Spleen (tissue), 13 donors: ENCODE measurements at places on chromosomes 4 and X. TPM values are rescaled to one million over a fixed set of nuclear protein-coding genes. Genes with fewer than 3 reads are reported as not detected.

- no peak for DNase-seq
Measured at GRCh38 chr4:145530189-145530588, 48.5 kb downstream of the SMAD1 start.

DNA sequence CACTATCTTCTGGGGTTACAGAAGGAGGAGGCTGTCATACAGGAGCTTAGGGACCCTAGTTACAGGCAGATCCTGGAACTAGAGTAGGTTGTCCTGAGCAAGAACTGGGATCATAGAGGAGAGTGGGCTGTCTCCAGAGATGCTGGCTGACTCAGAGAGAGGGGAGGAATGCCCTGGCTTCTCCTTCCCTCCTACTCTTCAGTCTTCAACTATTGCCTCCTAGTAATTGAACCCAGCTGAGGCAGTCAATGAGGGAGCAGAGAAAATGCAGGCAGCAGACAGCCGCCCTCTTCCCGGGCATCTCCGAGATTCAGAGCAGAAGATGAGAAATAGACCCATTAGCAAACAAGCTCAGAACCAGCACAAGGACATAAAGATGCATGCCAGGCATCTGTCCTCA lies 118.3 kb upstream of the PDE5A start:
- DNase-seq, result no peak

The AADAT gene
- polyA plus RNA-seq, result 1.2 TPM

GRCh38 chr4:76199664-76200211 lies 13.9 kb downstream of the SCARB2 start:
- DNase-seq, result peak; percentile 87

DNA sequence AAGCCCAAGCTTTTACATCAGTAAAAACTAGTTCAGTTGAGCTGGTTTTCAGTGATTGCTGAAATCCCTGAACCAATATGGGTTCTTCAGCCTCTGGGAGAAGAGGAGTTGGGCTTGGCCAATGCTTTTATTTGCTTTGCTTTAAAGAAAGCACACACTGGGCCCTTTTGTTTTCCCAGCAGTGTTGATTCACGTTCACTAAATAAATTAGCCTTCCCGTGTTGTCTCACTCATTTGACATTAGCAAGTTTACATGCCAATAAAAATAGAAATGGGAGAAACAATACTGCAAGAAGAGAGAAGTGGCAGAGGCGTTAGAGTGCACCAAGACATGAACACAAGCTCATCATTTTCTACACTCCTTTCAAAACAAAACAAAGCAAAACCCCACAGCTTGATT lies 136.2 kb downstream of the SHROOM3 start:
- no peak for DNase-seq

DNA sequence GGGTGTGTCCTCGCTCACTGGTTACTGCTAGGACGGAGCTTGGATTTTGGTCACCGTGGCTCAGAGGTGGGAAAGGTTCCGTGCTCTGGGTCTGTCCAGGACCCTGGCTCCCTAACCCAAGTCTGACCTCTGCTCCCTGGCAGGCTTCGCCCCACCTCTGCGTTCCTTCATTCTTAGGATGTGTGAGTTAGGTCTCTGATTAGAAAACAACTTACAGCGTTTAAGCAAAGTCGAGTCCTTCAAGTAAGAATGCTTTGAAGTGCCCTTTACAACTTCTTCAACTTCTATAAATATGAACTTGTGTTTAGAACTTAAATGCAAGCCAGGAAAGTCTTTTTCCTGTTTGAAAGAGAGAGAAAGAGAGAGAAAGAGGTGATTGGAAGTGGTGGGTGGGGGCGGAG lies 891 bp downstream of the TLR2 start:
- DNase-seq, result no peak

DNA sequence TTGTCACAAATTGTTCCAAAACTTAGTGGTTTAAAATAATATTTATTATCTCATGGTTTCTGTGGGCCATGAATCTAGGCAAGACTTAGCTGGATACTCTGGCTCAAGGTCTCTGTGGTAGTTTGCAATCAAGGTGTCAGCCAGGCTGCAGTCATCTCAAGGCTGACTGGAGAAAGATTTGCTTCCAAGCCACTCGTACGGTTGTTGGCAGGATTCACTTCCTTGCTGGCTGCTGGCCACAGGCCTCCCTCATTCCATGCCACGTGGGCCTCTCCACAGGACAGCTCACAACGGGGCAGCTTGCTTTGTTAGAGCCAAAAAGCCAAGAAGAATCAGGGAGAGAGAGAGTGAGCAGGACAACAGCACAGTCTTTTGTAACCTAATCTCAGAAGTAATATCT lies 101.4 kb downstream of the WWC2 start:
- no peak for DNase-seq

- no peak for DNase-seq
Measured at GRCh38 chr4:80361329-80361900, 25.9 kb downstream of the CFAP299 start.

The ZMAT1 gene
- 15.5 TPM for polyA plus RNA-seq

The CLDN24 gene
- polyA plus RNA-seq, result not detected

- DNase-seq, result no peak
Measured at GRCh38 chr4:80107374-80107773, 34.3 kb upstream of the ANTXR2 start.

DNA sequence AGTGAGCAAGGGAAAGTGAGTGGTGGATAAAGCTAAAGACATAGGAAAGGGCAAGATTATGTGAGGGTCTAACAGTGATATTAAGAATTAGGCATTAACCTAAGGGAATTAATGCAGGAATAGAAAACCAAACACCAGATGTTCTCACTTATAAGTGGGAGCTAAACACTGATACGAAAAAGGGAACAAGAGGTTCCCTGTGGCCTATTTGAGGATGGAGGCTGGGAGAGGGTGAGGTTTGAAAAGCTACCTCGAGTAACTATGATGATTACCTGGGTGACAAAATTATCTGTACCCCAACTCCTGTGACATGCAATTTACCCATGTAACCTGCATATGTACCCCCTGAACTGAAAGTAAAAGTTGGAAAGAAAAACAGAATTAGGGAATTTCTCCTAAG lies 79.0 kb downstream of the ANXA3 start:
- no peak for DNase-seq

The TREX2 gene
- polyA plus RNA-seq, result 1.8 TPM

DNA sequence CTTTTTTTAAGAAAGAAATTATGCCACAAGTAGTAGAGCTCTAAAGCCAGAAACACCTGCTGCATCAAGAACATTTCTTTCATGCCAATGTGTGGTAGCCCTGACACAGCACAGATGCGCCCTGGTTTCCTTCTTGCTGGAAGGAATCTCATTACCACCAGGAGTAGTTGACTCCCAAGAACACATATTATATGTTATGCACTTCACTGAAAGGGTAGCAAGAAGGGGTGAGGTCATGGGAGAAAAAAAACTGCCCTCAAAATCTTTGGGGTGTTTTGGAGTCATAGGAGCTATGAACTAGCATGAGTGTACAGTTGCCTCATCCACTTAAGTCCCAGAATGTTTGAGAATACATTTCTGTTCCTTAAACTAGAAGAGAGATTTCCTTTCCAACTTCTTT lies 185.8 kb upstream of the C1QTNF7 start:
- DNase-seq, result no peak

DNA sequence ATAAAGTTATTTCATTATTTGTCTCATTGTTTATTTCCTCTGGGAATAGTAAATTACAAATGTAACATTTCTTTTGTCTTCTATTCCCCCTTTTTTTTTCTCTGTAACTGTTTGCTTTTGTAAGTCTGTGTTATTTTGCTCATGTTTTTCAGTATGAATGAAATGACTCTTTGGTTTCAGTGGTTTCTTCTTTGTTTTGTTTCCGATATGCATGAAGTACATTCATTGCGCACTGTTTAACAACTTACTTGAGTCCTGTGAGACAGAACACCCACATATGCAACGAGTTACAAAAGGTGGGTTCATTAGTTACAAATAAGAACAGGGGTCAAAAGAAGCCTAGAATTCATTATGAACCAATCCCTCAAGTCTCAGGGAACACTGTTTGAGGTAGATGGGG lies 175.0 kb upstream of the UGT8 start:
- DNase-seq, result no peak

The TLR7 gene
- polyA plus RNA-seq, result 2.7 TPM

GRCh38 chrX:15769300-15769954 lies 20.9 kb upstream of the ZRSR2 start:
- DNase-seq, result no peak

DNA sequence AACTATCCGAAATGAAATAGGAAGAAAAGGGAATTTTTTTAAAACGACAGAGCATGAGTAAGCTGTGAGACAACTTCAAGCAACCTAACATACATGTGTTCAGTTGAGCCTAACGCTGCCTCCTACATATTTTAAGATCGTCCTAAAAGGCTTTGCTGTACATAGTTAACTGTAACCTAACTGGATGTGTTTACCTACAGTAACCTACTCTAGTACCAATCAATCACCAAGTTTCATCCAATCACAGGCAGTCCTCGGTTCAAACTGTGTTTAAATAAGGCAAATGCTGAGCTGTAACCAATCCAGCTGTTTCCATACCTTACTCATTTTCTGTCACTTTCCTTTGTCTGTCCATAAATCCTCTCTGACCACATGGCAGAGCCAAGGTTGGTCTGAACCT lies 17.1 kb downstream of the RCHY1 start:
- no peak for DNase-seq

The RADX gene
- 3.5 TPM for polyA plus RNA-seq

The RTL3 gene
- 0.03 TPM for polyA plus RNA-seq

DNA sequence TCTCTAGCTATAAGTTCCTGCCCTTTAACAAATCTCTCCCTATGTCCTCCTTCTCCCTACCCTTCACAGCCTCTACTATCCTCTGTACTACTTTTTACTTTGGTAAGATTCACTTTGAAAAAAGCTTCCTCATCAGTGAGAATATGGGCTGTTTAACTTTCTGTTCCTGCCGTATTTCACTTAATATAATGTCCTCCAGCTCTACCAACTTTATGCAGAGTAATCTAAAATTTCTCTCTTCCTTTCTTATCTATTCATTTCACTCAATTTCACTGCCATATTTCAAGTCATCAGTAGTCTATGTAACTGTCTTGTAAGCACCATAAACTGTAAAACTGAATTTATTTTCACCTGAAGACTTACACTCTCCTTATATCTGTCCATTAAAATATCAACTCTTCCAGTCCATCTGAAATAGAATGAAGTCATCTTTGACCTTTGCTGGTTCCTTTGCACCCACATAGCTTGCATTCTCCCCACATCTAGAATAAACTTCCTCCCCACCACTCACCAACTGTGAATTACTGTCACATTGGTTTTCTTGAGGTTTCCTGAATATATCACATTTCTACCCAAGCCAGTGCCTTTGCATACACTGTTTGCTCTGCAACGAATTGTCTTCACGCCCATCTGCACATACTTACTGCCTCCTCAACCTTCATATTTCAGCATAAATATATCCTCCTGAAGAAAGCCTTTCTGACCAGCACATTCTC lies 54.6 kb downstream of the ARAP2 start:
- DNase-seq, result no peak
